HFFc6 (cell line): ENCODE measurements at places on chromosomes 2 and 18.

DNA sequence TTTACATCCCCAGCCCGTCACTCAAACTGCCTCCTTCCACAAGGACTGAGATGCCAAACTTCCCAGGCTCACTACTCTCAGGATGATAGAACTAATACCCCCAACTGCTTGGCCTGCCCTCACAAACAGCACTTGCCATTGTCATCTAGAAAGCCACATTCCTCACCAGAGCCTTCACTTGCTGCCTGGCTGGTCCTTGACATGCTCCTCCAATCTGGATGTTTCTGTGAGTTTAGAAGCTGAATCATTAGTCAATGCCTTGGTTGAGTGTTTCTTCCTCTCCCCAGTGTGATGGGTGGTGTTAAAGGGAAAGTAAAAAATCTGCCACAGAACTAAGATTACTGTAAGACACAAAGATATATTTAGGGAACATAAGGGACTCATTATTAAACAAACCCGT lies 52.5 kb downstream of the MARCHF4 start:
- peak; percentile 66 for DNase-seq

DNA sequence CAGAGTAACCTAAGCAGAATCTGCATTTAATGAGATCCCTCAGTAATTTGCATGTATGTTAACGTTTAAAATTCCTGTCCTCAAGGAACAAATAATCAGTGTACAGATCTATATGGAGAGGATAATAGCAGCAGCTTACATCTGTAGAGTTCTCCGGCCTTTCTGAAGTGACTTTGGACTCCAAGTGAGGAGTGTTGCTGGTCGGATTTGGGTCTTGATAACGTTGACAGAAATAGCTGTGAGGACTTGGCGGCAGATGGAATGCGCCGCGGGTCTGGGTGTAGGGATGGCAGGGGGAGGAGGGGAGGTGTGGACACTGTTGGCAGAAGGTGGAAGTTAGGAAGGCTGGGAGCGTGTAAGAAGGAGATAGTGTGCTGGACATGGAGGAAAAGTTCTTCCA lies 170.9 kb upstream of the GATA6 start:
- no peak for DNase-seq

DNA sequence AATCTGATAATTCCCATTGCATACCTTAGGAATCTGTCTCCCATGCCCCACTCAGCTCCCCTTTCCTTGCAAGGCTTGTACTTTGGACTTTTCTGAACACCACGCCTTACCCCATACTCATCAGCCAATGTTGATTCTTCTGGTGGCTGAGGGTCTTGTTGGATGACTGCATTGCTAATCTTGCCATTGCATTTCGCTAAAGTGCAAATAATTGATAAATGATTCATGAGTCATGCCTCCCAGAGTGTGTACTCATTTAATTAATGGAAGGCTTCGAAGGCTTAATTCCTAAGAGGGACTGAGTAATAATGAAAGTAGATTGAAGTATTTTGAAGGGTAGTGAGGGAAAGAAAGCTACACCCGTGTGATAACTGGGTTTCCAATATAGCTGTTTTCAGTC lies 28.0 kb upstream of the PPP1R1C start:
- DNase-seq = no peak

DNA sequence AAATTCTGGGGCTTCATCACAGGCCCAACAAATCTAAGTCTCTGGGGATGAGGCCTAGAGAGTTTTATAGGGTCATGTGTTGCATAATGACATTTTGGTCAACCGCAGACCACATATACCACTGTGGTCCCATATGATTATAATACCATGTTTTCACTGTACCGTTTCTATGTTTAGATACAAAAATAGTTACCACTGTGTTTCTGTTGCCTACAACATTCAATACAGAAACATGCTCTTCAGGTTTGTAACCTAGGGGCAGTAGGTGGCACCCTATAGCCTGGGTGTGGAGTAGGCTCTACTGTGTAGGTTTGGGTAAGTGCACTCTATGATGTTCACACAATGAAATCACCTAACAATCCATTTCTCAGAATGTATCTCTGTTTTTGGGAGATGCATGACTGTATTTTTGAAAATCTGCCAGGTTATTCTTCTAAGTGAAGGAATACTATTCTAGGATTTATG lies 485.2 kb downstream of the PTPRM start:
- no peak for DNase-seq

GRCh38 chr2:166632616-166633015 lies 138.6 kb upstream of the SCN7A start:
- peak; percentile 89 for DNase-seq

- no peak for DNase-seq
Measured at GRCh38 chr2:127431408-127432023, 13.3 kb downstream of the PROC start.

GRCh38 chr2:86308984-86309695 lies 28.3 kb downstream of the REEP1 start:
- no peak for DNase-seq

DNA sequence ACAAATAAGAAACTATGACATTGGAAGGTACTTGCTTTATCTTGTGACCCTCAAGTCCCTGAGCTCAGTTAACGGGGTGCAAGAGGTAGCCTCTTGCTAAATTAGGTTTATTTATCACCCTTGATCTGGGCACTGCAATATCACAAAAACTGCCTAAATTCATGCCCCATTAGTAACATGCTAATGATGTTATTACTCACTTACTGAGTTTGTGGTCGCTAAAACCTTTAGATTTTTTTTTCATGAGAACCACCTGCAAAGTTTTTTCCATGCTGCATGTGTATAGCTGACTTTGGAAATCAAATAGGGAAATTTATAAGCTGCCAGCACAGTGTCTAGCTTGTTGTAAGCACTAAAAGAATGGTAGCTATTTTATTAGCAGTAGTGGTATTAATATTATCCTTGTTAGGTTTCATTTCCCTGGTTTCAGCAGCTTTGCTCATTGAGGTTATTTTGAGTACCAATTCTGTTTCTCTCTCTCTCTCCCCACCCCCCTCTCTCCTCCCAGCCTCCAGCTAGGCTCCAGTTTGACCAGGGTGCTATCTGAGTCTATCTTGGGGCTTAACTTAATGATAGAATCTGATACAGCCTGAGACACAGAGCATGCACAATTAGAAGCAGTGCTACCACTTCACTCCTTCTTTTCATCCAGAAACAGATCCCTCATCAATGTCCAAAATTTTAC lies 88.7 kb upstream of the ATP8B1 start:
- no peak for DNase-seq

DNA sequence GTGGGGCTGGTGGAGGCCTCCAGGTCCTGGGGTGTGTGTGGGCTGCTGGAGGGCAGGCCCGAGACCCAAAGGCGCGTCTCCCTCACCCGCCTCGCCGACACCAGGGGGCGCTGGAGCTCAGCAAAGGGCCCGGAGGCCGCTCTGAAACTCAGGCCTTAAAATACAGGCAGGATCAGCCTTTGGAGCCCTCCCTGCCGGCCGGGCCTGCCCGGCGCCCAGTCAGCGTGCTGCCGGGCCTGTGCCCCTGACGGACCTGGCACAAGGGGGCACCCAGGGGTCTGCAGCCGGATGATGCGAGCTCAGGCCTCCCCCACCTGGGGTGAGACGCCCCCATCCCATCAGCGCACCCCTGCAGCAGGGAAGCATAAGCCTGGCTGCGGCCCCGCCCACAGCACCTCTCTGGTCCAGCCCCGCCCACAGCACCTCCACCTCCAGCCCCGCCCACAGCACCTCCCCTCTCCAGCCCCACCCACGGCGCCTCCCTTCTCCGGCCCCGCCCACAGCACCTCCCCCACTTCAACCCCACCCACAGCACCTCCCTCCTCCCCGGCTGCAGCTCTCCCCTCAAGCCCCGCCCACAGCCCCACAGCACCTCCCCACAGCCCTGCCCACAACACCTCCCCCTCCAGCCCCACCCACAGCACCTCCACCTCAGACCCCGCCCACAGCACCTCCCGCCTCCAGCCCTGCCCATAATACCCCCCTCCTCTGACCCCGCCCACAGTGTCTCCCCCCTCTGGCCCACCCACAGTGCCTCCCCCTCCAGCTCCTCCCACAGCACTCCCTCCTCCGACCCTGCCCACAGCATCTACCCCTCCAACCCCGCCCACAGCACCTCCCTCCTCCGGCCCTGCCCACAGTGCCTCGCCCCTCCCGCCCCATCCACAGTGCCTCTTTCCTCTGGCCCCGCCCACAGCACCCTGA lies 92.8 kb upstream of the OTOS start:
- DNase-seq = peak; percentile 79

GRCh38 chr2:162994718-162995117 lies 156.2 kb upstream of the KCNH7 start:
- no peak for DNase-seq

DNA sequence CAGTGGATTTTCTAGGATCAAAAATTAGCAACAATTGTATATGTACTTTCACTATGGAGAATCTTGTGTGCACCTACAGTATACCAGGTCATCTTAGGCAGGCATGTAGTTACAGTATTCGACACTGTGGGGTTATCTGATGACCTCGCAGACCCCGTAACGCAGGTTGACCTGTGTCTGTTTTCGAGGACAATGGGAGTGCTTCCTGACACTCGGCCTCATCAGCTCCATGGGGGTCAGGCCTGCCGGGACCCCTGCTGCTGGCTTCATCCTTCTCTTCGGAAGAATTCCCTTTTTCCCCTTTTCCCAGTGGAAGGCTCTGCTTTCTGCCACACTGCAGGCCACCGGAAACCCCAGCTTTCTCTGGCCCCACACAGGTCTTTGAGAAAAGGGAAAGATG lies 102.8 kb upstream of the TMEM18 start:
- no peak for DNase-seq

- no peak for DNase-seq
Measured at GRCh38 chr2:201644001-201644400, 698 bp upstream of the TMEM237 start.

DNA sequence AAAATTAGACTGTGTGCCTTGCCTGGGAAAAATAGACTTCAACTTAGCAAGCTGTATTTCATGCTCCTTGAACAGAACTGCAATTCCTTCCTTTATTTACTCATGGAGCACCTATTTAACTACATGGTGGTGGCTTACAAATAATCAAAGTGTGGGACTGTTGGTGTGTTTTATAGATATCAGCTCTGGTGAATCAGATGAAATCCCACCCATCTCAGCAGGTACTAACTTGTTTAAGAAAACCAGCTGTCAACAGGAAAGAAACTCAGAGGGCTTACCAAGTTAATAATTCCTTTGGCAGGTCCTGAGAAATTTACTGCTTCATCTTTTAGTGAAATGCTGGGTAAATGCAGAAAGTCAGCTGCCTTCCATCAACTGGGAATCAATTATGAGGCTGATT lies 830.6 kb downstream of the SLC4A3 start:
- no peak for DNase-seq

DNA sequence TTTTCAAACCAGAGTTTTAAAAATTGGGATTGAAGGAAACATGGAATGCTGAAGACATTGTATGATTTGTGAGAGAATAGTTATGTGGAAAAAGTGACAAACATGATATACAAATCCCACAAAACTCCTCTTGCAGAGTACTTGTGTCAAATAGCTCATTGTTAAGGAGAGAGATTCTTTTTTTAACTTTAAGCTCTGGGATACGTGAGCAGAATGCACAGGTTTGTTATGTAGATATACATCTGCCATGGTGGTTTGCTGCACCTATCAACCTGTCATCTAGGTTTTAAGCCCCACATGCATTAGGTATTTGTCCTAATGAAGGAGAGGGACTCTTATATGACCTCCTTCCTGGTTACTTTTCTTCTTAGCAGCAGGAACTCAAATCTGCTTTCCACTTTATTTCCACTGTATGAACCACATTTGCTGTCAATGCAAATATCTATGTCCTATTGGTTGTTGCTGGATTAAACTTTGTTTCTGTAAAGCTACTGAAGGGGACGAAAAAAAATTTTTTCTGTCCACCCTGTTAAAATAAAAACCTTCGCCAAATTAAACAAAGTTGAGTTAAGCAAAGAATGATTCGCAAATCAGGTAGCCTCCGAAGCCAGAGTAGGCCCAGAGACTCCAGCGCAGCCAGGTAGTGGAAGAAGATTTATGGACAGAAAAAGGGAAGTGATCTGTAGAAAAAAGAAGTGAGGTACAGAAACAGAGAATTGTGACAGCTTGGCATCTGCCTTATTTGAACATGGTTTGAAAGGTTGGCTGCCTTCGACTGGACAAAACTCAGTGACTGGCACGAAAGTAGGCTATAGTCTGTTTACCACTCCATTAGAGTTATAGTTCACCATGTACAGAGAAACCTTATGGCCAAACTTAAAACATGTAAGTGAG lies 430.1 kb upstream of the CHST9 start:
- no peak for DNase-seq

GRCh38 chr2:130797493-130798435 lies 39.0 kb upstream of the ARHGEF4 start:
- DNase-seq = peak; percentile 73

DNA sequence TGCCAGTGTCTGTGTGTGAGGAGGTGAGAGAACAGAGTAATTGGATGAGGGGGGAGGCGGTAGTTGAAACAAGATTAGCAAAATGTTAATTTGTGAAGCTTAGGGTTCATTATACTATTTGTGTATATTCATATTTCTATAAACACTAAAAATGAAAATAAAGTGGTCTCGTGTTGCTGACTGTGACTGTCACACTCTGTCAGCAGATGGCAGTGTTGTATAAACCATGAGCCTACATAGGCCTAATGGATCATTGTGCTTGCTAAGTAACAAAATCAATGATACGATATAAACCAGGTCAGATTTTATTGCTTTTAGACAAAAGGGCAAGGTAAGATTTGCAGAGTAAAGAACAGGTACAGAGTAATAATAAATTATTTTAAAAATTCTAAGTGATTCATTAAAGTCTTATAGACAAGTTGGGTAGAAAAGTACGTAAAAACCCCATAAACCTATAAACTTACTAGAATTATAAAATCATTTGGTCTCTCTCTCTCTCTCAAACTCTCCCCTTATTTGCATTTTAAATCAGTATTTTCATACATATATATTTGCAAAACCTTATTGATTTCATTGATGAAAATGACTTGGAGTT lies 182.7 kb downstream of the RPIA start:
- peak; percentile 48 for DNase-seq

GRCh38 chr2:158797963-158798700 lies 3.0 kb downstream of the DAPL1 start:
- no peak for DNase-seq

- no peak for DNase-seq
Measured at GRCh38 chr18:11505993-11506392, 103.4 kb upstream of the SLC35G4 start.

DNA sequence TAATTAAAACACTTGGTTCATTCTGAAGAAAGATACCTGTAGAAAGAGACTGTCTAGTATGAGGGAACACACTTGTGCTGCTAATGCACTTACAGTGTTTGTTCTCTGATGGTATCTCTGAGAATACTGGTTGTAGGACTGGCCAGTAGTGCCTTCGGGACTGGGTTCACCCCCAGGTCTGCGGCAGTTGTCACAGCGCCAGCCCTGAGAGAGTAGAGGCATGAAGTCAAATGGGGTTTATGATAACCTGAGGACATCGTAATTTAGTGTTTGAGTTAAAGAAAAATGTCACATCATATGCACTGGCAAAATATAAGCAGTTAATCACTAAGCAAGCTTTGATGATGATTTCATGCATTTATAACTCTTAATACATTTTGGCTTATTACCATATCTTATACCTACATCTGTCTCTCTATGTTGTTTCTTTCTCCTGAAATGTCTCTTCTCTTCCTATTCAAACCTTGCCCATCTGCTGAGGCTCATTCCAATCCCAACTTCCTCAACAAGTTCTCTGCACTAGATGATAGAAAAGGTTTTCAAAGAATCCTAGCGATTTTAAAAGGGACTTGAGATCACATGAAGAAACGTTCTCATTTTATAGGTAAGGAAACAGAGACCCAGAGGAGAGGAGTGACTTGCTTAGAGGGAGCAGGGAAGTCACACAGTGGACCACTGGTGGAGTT lies 50.2 kb downstream of the ATIC start:
- no peak for DNase-seq

- DNase-seq = no peak
Measured at GRCh38 chr18:78021196-78021595, 771.5 kb downstream of the GALR1 start.
